ENCODE measurements at places on chromosomes 3 and 15. TPM values are rescaled to one million over a fixed set of nuclear protein-coding genes. Genes with fewer than 3 reads are reported as not detected.

The FBXO45 gene
- total RNA-seq, result 11.8 TPM

DNA sequence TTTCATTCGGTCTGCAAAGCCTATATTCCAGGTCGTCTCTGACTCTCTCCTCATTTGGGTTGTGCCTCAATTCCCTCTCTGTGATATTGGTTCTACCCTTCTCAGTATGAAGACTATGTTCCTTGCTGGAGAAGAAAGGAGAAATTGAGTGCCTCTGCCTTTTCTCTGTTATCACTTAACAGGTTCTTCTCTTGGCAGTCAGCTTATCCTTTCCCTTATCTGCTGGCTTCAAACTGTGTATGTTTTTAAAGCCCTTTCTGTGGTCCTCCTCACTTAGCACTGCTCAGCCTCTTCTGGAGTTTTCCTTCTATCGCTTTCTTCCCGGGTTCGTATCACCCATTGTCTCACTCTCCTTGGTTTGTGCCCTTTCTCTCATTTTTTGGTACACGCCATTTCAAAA lies 65.3 kb upstream of the FSTL1 start:
- DNase-seq, result peak; percentile 72

The HIGD2B gene
- total RNA-seq, result not detected

GRCh38 chr15:68334661-68335124 lies 57.1 kb downstream of the FEM1B start:
- DNase-seq, result peak; percentile 27
